ENCODE measurements at places on chromosomes 5 and 9.

DNA sequence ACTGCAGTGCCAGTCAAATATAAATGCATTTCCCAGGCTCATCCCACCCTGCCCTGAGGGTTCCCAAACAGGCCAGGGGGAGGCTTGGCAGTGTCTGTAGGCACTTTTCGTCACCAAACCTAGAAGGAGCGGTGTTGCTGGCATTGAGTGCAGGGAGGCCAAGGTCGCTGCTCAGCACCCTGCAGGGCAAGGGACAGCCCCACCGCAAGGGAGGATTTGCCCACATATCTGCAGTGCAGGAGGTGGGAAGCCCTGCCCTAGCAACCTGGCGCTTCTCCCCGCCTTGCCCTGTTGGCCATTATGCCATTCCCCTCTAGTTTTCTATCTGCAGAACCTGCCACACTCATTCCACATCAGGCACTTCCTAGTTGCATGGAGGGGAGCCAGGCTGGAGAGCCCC, 327.8 kb upstream of the ADCY2 start:
- no peak for DNase-seq

DNA sequence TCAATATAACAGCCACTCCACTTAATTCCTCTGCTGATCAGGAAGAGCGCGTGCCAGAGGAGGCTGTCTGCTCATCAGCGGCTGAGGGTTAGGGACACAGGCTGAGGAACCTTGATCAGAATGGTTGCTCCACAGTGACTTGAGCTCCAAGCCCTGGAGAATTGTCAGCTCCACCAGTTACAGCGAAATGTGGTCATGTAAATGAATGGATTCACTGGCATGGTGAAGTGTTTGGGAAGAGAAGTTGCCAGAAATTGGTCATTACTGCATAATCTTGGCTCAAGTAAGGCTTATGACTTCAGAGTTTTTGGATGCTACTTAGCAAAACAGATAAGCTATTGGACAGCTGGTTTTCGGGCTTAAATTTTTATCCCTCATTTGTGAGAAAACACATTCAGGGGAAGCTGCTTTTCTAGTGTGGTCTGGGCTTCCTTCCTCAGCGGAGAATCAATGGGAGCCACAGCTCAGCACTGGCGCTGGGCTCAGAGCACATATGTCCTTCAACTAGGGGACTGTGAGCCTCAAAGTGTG, 65.0 kb downstream of the PRRT1B start:
- no peak for DNase-seq

GRCh38 chr5:154278186-154278585, 87.7 kb downstream of the GALNT10 start:
- no peak for DNase-seq

- no peak for DNase-seq
These were observed 338.5 kb downstream of the CETN3 start for GRCh38 chr5:90071066-90071465.

DNA sequence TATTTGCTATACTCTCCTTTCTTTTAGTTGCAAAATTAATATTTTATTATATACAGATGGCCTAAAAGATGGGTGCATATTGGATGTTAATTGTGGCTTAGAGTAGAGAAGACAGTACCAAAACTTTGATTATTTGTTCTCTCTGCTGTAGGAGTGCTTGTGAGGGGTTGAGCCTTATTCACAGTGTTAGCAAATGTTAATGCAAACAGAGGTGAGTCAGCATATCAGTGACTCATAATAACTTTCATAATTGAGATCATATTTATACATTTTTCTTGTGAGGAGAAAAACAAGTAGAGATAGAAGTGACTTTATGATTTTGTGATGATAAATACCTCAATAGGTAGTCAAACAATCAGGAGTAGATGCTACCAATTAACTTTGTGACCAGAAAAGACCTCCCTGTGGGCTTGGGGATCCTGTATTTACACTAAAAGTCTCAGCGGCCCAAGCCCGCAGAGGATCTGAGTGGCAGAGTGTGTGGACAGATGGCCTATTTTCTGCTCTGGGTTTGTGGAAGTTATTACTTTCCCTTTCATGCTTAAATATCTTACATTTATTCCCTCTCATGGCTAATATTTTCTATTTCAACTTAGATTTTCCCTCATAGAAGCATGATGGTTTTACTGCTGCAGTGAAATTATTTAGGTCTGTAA, 226.5 kb downstream of the TAF11L14 start:
- no peak for DNase-seq

DNA sequence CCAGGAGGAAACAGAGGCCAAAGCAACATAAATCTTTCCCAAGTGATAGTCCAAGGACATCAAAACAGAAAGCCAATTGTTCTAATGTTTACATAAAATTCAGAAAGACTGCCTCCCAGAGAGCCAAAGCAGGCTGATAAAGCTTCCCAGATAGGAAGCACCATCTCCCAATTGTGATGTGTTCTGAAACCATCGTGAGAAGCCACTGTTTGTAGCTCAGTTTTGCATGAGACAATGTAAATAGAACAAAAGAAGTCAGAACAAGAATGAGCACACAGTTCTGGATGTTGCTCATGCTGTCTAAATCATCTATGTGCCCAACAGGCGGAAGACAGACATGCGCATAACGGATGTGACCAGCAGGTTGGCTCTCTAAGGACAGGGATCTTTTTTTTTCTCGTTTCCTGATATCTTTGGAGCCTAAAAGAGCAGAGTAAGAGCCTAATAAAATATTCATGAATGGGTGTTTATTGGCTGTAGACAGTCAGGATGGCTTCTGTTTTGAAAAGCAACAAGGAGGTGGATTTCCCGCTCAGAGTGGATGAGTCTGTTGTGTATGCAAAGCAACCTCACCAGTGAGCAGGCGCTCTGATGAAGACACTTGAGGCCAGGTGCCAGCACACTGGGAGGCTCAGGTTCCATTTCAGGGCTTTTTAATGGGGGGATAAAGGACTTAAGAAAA, 113.6 kb downstream of the GNA14 start:
- no peak for DNase-seq

DNA sequence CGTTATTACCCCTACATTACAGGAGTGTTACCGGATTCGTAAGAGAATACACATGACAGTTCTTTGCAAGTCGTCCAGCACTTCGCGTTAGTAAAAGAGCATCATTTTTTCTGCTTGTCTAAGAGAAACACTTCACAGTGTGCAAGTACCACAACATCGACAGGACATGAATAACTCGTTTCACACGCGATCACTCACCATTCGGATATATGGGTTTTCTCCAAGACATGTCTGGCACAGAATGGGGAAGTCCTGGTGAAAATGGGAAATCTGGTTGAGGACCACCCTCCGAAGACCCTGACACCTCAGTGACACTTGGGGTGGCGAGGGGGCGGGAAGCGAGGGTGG, 642 bp downstream of the RBM22 start:
- no peak for DNase-seq

GRCh38 chr9:113221800-113222481, 597 bp downstream of the SLC31A1 start:
- peak; percentile 66 for DNase-seq

GRCh38 chr9:130689937-130690700, 3.5 kb upstream of the EXOSC2 start:
- no peak for DNase-seq

DNA sequence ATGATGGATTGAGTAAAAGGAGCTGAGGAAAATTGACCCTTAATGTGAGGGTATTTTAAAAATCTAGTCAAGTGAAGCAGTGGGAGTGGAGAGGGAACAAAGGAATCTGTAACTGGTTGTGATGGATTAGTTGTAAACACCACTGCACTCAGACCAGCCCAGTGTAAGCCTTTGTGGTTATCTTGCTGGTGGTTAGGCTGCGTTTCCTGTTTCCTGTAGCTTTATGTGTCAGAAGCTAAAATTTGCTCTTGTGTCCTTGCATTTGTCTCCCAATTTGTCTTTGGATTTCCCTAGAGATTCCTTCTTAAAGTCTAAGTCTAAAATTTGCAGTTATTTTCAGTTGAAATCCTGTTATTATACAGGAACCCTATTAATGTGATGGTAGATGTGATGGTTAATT, 6.3 kb downstream of the IFNA21 start:
- peak; percentile 82 for DNase-seq

DNA sequence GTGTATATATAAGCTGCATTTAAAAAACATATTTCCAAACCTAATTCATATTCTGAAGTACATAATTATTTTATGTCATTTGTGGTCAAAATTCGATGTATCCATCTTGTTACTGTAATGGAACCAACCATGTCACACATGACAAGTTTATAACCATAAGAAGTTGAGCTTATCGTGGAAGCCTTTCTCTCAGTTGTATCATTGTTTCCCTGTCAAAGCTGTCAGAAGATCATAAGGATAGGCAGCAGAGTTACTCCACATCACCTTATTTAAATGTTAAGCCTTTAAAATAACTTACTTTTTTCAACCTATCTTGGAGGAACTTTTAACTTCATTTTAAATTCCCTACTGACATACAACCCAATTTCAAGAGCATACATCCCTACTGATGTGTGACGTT, 841.5 kb downstream of the PTPRD start:
- DNase-seq = no peak

DNA sequence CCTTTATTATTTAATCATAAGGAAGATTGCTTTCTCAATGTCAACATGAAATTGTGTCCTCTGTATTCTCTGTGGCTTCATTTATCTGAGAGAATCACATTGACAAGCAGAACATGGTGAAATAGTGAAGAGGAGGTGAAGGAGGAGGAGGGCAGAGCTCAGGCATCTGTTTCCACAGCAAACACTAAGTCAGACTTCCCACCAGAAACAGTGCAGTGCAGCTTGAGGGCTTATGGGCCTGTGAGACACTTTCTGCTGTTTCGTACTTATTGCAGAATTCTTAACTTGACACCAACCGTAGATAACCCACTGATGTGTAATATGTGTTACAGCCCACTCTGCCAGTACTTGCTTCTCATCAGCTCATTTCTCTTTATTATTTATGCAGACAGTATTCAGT, 386.3 kb downstream of the DIRAS2 start:
- no peak for DNase-seq

DNA sequence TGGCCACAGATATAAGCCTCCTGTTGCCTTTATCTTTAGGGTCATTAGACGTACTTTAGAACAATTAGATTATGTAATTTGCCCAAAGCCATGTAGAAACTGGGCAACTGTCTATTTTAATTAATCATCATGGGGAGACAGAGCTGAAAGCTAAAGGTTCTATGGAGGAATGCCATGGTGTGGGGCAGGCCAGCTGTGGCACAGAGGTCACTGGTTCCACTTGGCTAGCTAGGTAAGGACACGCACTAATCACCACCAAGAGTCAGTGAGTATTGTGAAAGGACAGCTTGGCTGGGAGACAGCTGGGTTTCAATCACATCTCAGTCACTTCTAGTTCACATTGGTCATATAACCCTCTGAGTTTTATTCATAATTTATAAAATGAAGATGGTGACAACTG, 81.7 kb downstream of the HMHB1 start:
- DNase-seq = no peak

GRCh38 chr9:111806259-111806658, 11.5 kb upstream of the SHOC1 start:
- no peak for DNase-seq

DNA sequence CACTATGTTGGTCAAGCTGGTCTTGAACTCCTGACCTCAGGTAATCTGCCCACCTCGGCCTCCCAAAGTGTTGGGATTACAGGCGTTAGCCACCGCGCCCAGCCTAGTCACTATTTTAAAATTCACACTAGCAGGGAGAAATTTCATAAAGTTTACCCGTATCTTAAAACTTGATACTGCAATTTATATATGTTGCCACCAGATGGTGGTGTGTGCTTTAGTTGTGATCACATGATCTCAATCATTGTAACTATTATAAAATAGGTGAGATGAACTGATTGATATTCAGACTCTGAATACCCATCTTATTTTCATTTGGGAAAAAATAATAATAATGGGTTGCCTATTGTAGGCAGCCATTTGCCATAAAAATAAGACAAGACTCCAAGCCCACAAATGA, 1330.4 kb upstream of the WWC1 start:
- no peak for DNase-seq

- DNase-seq = no peak
These were observed 143.9 kb downstream of the ESM1 start for GRCh38 chr5:54841481-54841880.

- no peak for DNase-seq
These were observed 122.6 kb downstream of the PDE8B start for GRCh38 chr5:77333036-77333435.

DNA sequence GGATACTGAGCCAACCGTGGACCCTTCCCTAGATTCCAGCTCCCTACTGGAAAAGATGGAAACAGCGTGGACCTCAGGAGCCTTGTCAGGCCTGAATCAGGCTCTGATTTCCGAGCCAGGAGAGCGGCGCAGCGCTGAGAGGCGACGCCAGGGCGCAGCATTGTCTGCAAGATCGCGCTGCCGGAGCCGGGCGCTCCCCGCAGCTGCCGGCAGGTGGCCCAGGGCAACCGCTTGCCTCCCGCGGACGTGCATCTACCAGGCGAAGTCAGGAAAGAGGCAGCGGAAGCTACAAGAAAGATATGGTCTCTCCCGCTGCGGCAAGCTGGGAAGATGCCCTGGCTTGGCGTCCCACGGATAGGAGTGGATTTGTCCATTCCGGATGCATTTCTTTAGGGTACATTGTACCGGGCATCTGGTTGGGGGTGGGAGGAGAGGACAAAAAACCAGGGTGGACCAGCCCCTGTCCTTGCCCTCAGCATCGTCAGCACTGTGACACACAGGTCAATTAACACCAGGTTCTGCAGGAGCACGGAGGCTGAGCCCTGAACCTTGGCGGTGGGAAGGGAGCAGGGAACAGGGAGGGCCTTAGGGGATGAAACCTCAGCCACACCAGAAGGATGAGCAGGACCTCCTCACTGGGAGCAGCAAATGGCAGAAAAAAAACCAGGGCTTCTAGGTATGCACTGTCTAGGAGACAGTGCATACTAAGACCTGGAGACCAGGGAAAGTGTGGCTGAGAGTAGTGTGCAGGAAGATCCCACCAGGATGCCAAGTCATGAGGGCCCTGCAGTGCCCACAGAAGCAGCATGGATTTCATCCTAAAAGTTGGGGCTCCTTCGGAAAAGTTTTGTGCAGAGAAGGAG, 55.9 kb downstream of the SFXN1 start:
- DNase-seq = peak; percentile 96

- no peak for DNase-seq
These were observed 100.9 kb upstream of the SEMA6A start for GRCh38 chr5:116675626-116675910.

DNA sequence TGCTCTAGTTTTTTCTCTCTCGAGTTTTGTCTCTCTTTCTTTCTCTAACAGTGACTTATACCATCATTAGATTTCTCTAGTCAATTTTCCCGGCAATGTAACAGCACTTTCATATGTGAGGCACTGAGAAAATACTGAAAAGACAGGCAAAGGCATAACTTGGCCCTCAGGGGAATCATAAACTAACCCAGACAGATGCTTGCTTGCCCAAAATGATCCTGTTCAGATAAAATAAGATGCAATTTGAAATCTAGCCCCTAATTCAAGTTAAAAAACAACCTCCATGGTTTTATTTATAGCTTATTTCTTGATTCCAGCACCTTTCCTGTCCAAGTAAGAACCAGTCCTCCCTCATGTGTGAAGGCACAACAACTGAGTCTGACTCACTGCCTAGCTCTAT, 294.6 kb downstream of the GAS1 start:
- no peak for DNase-seq
